ENCODE measurements at places on chromosomes 3 and 15. TPM values are rescaled to one million over a fixed set of nuclear protein-coding genes. Genes with fewer than 3 reads are reported as not detected.

Gene CCDC39
- 2.2 TPM for total RNA-seq

DNA sequence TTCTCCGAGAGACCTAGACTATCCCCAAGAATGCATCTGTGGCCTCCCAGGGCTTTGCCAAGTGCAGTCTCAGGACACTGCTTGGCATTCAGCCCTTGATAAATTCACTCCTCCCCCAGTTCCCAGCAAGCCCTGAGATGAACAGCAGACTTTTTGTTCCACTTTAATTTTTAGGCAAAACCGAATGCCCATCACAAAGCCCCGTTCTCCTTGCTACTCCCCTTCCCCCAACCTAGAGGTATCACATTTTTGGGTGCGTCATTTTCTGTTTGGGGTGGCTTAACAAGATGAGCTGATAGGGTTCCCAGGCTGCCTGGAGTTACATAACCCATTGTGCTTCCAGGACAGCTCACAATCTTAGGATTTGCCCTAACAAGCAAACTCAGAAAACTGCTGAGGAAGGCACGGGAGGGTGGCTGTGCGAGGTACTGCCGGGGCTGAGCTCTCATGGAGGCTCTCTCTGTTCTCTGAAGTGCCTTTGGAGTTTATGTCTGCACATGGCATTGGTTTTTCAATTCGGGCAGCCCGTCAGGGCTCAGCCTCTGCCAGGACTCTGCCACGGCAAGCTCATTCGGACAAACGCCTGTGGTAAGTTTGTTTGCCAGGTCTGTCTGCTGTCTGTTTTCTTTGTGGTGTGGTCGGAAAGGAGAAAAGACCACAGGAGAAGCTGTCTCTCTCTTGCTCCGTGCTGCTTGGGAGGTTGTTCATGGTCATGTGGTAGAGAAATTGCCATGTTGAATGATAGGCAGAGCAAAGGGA lies at the start of gene TRAK1:
Gene TRAK1, plus strand, starts transcription at position 385 of the 759 bp plus-strand sequence. Its CDS starts 113 bp downstream, at position 498.
- no peak for DNase-seq

GRCh38 chr3:28980631-28981030 lies 300.2 kb upstream of the RBMS3 start:
- DNase-seq, result no peak

DNA sequence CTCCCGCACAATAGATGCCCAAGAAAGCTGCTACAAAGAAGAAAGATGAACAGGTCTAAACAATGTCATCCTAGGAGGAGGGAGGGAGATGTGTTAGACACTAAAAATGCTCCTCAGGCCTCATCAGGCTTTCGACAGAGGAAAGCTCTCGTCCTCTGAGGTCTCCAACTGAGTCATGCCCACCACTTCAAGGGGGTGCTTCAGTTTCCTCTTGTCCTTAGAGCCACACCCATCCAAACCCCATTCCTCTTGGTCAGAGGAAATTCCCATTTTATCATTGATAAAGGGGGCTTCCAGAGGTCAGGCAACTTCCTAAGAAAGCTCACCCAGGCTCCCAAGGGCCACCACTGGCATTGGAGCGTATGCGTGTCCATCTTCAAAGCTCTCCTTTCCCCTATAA lies 50.1 kb downstream of the HEG1 start:
- DNase-seq, result no peak

- no peak for DNase-seq
Measured at GRCh38 chr15:52005748-52006701, 13.0 kb upstream of the MAPK6 start.

Gene COL8A1
- 56.1 TPM for total RNA-seq

GRCh38 chr15:60745469-60746061 lies 266.6 kb upstream of the ICE2 start:
- DNase-seq, result no peak

- DNase-seq, result no peak
Measured at GRCh38 chr3:183359036-183359435, 69.4 kb downstream of the MCF2L2 start.

- no peak for DNase-seq
Measured at GRCh38 chr15:39936187-39936586, 2.3 kb downstream of the EIF2AK4 start.

- no peak for DNase-seq
Measured at GRCh38 chr15:72532991-72533601, 59.0 kb downstream of the ARIH1 start.

Gene SETD2
- 47.9 TPM for total RNA-seq

DNA sequence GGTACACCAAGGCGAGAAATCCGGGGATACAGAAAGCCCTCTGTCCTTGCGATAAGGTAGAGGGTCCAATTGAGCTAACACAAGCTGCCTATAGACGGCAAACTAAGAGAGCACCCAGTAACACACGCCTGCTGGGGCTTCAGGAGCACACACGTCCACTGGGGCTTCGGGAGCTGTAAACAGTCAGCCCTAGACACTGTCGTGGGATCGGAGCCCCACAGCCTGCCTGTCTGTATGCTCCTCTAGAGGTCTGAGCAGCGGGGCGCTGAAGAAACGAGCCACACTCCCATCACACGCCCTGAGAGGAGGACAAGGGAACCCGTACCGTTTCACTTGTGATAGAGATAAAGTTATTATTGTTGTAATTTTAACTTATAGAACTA lies 486 bp downstream of the SAMMSON start:
- DNase-seq, result no peak

Gene IL17RC
- 27.2 TPM for total RNA-seq

Gene SKOR1
- 0.41 TPM for total RNA-seq

Gene KNG1
- not detected for total RNA-seq

Gene ACSBG1
- 1.8 TPM for total RNA-seq

GRCh38 chr3:101814835-101815234 lies 34.5 kb upstream of the NFKBIZ start:
- DNase-seq, result no peak

DNA sequence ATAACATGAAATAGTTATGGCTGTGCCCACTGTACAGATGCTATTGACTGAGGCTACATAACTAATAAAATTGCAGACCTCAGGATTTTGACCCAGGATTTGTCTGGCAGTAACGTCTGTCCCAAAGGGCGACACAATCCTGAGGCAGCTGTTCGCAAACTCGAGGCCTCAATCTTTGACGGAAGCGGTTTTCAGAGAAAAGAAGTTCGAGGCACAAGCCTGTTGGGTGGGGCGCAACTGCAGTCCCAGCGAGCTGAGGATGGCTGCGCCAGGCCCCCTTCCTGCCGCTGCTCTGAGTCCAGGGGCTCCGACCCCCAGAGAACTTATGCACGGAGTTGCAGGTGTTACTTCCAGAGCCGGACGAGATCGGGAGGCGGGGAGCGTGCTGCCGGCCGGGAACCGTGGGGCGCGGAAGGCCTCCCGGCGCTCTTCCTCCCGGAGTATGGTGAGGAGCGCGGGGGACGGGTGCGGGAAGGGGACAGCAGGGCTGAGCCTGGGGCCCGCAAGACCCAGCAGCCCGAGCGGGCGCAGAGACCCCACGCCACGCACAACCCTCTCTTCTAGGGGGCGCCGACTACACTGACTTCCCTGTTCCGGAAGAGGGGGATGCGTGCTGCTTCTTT lies at the start of gene PARP15:
Gene PARP15, plus strand, starts transcription at position 242 of the 623 bp plus-strand sequence. Its CDS starts 18 bp downstream, at position 260.
- peak; percentile 51 for DNase-seq

Gene APBA2
- 3.8 TPM for total RNA-seq

Gene CDCP1
- 28.7 TPM for total RNA-seq

GRCh38 chr15:31359702-31360111 lies 33.1 kb downstream of the KLF13 start:
- no peak for DNase-seq

Gene LYZL4
- not detected for total RNA-seq

- DNase-seq, result peak; percentile 22
Measured at GRCh38 chr3:195238586-195239118, 32.3 kb downstream of the XXYLT1 start.

DNA sequence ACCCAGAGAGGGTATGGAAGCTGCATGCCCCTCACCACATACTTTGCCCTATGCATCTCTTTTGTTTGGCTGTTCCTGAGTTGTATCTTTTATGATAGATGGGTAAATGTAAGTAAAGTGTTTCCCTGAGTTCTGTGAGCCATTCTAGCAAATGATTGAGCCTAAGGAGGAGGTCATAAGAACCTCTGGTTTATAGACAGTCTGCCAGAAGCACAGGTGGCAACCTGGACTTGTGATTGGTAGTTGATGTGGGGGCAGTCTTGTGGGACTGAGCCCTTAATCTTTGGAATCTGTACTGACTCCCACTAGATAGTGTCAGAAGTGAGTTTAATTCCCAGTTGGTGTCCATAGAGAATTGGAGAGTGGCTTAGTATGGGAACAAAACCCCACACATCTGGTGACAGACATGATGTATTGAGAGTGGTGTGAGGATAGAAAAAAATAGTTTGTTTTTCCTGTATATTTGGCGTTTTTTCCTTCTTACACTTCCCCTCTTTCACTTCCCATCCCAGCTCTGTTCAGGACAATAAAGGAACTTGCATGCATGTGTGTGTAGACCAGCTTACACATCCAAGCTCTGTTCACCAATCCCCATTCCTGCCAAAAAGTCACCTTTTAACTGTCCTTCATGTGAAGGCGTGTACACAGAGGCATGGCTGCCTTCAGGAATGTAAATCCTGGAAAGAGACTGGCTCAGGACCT lies 38.1 kb upstream of the SPPL2A start:
- no peak for DNase-seq

DNA sequence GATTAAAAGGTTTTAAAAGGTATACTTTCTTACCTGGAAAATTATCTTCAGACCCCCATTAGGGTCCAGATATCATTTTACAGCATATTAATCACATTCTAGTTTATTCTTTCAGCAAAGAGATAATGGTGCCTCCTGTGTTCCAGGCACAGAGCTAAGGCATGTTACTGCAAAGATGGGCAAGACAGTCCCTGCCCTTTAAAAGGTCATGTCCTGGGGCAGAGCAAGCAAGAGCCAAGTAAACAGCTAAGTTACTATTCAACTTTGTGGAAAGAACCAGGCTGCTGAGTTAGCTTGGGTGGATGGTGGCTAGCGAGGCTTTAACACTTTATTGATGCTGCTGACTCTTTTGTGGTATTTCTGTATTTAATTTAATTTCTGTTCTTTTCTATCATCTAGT lies 75.0 kb downstream of the LRRC28 start:
- DNase-seq, result no peak

Gene LRRK1
- 24.3 TPM for total RNA-seq

GRCh38 chr3:53009826-53010539 lies 35.9 kb downstream of the SFMBT1 start:
- no peak for DNase-seq

DNA sequence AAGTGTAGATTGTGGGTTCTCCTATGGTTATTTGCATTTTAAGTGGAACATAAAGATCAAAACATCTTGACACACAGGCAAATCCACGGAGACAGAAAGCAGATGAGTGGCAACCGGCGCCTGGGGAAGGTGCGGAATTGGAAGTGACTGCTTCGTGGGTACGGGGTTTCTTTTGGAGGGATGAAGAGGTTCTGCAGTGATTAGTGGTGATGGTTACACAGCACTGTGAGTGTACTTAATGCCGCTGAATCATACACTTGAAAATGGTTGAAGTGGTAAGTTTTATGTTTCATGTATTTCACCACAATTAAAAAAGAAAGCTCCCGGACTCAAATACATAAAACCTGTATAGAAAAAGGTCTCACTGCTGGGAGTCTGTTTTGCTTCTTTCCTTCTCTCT lies 18.5 kb upstream of the VPS33B start:
- DNase-seq, result no peak

All from lower lobe of right lung (tissue), 2 donors.